ENCODE measurements at places on chromosomes 2 and 18.

DNA sequence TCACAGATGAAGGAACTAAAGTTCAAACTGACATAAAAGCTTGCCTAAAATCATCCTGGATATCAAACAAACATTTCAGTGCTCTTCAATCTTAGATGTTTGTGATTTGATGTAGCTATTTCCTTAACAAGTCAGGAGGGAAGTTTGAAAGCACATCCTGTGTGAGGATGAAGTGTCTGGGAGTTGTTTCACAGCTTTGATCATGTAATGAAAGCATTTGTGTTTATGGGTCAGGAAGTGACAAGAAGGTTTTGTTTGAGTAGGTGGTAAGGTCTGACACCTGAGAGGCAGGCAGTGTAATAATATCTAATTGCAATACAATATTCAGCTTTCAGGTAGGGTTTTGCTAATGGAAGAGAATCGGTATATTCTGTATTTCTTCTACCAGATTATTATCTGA lies 26.0 kb upstream of the CSRNP3 start:
- DNase-seq, result no peak

DNA sequence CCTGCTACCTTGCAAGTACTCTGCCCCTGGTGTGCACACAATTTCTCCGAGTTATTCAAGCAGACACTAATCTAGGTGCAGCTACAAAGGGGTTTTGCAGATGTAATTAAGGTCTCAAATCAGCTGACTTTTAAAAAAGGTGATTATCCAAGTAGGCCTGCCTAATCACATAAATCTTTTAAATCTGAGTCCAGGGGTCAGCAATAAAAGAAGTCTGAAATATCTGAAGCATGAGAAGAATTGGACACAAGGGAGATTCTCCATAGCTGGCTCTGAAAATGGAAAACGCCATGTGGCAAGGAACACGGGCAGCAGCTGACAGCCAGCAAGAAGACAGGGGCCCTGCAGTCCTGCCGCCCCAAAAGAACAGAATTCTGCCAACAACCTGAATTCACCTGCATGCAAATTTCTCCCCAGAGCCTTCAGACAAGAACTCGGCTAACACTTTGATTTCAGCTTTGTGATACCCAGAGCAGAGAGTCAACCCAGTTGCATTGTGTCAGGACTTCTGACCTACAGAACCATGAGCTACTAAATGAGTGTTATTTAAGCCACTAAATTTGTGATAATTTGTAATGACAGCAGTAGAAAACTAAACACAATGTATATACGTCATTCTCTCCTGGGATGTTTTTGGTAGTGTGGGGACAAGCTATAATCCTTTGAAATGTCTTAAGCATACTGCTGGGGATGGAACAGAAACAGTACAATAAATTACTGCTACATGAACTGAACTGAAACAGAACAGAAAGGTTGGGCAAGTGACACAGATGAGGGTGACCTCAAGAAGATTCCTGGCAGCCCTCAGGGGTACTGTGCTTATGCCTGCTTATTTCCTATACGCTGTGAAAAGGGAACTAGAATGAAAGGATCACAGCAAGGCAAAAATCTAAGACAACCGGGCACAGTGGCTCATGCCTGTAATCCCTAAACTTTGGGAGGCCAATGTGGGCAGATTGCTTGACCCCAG lies 3.2 kb downstream of the INO80C start:
- DNase-seq, result no peak

DNA sequence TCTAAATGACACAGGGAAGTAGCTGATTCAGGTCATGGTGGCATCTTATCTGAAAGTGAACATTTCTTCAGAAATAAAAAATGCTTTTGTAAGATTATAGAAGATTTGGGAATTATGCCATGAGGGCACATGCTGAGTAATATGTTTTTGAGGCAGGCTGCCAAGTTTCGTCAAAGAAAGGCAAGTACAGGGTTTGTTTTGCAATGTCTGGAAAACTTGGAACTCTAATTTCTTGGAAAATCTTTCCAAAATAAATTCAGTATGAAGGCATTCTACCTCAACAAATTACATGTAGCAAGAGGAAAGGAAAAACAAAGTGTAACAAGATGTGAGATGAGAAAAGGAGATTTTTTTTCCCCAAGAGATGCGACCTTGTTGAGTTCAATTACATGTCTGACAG lies 167.7 kb downstream of the PLCL1 start:
- no peak for DNase-seq

GRCh38 chr2:238159071-238159539 lies 335 bp downstream of the ERFE start:
- no peak for DNase-seq

DNA sequence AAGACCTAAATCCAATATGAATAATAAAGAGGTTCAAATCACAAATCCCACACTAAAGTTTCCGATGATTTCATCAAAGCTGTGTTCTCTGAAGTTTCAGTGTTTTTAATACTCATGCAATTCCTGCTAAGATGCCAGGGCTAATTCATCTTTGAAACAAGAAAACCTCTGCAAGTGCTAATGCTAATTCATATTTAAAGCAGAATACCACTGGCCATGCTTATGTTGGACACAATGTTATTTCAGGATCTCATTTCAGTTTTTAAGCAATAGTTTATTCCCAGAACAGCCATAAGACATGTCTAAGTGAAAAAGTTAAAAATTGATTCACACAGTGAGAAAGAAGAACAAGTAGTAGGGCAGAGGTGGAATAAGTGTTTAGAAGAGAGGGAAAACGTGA lies 62.8 kb downstream of the GRB14 start:
- DNase-seq, result no peak

DNA sequence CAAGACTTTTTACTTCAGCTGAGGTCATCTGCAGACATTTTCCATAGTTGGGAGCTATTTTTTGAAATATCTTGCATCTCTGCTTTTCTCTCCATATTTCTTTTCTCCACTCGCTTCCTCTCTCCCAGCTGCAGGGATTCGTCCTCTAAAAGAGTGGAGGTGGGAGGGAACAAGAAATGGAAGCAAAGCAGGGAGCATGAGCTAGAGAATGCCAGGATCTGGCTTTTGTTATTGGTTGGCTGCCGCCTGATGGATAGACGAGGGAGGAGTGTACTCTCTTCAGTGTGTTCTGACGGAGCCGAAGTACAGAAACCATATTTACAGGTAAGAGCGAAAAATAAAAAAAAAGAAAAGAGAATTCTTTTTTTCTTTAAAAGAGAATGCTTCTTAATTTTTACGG lies at the start of gene CSRNP3:
Gene CSRNP3, plus strand, starts transcription at position 282 of the 400 bp plus-strand sequence. CDS start 125,368 bp downstream, outside the sequence.
- DNase-seq, result no peak

GRCh38 chr2:232137356-232138147 lies 176.0 kb downstream of the DIS3L2 start:
- DNase-seq, result no peak

DNA sequence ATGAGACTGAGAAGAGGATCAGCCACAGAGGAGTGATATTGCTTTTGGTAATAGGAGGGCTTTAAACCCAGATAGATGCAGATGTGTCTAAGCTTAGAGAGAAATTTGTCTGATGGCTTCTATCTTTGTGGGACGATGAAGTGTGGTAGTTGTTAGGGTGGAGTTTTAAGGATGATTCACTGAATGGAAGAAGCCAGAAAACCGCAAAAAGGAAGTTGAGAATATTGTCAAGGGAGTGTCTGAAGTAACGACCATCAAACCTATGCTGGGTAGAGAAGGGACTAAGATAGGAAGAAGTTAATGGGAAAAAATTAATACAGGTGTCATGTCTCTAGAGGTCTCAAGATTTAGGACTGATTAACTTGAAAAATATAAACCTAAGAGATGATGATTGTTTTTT lies 195.6 kb upstream of the MC4R start:
- no peak for DNase-seq

GRCh38 chr2:203783496-203784203 lies 77.2 kb downstream of the CD28 start:
- no peak for DNase-seq

- DNase-seq, result no peak
Observed at GRCh38 chr2:160397530-160397865, 96.1 kb downstream of the RBMS1 start.

GRCh38 chr2:164430166-164430783 lies 191.0 kb downstream of the GRB14 start:
- DNase-seq, result no peak

DNA sequence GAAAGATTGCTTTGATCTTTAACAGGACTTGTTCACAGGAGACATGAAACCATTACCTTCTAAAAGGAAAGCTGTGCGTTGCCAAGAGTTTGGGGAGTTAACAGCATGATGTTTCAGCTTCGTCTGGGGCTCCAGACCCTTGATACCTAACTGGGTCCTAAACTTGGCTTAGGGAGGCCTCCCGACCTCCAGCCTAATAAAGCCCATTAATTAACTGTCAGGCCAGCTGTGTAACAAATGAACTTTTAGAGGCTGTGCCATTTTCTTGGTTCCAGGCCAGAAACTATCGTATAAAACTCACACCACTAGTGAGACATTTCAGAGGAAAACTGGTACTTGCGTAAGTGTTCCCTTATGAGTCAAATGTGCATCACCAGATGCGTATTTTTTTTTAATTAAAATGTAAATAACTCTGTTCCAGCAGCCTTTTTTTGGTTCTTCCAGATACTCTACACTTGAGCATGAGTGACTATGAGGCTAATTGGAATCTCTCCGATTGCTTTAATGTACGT lies 236.5 kb downstream of the BCL2 start:
- no peak for DNase-seq

All from bone marrow (tissue), 2 donors.